ENCODE measurements at places on chromosomes 5 and 9.

DNA sequence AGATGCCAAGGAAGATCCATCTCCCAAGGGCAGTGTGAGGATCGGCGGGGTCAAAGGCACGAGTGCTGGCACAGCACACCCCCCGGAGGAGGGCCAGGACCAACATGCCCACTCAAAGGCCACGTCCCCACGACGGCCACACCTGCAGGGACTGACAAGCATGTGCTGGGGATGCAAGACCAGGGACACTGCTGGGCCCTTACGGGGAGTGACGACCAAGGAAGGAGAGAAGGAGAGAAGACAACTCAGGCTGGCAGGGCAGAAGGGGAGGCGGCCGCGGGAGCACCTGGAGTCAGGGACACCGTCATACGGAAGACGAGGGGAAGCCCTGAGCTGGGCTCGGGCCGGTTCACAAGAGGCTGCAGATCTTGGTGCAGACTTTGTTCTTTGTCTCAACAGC lies 10.4 kb downstream of the QSOX2 start:
- ATAC-seq = no peak

DNA sequence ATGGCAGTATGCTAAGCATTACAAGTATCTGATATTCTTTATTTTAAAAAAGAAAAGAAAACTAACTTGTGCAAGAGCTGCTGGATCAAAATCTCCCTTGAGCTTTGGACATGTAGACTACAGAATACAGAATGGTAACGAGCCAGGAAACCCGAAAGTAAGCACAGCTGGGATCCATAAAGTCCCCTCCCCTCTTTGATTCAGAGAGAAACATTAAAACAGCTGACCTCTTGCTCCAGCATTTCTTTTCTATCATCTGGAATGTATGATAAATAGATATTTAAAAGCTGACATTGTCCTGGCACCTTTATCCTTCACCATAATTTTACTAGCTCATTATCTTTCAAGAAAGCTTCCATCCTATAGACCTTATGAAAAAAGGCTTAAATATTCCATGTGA lies 28.2 kb upstream of the LPAR1 start:
- ATAC-seq = no peak

DNA sequence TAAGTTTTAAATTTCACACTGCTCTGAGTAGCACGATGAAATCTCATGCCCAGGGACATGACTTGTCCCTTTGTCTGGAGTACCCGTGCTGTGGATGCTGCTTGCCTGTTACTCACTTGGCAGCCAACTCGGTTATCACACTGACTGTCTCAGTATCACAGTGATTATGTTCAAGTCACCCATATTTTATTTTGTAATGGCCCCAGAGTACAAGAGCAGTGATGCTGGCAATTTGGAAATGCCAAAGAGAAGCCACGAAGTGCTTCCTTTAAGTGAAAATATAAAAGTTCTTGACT lies 22.8 kb upstream of the SCGB3A2 start:
- ATAC-seq = no peak

DNA sequence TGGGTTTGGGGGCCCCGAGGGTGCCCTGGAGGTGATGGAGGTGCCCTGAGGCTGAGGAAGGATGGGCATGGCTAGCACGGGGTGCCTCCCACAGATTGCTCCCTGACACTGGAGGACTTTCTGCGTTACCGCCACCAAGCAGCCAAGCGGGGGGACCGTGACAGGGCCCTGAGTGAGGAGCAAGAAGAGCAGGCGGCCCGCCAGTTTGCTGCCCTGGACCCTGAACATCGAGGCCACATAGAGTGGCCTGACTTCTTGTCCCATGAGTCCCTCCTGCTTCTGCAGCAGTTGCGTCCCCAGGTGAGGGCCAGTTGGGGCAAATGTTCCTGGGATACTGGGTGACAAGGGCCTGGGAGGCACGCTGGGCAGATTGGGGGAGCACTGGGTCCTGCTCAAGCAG lies 13.1 kb upstream of the DNAJB5 start:
- ATAC-seq = no peak

DNA sequence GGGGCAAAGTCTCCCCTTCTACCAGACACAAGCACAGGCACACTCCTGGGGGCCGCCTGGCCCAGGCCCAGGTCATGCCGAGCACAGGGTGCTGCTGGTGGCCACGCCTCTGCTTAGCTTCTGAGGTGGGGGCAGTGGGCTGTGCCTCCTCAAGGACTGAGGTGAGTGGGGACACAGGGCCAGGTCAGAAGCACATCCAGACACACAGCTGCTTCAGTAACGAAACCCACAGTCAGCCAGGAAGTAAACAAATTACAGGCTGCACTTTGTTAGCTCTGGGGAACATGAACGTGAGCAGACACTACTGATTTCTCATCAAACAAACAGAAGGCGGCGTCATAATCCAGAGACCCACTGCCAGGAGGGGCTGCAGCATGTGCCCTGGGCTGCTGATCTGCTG lies 192.4 kb downstream of the HSPA4 start:
- no peak for ATAC-seq

DNA sequence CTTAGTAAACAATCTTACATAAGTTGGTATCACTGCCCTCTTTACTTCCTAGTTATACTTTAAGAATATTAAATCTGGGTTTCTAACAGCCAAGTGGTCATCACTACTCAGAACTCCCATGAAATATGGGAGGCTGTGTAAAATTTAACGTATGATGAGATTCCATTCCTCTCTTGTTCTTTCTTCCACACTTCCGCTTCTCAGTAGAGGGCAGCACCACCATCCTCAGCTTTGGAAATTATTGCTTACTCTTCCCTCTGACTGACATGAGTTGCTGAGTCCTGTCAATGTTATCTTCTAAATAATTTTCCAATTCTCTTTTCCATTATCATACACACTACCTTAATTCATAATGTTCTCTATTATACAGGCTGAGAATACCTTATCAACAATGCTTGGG lies 194.0 kb downstream of the RFX3 start:
- ATAC-seq = no peak

GRCh38 chr5:119271758-119272730 lies 83.8 kb upstream of the TNFAIP8 start:
- ATAC-seq = no peak

DNA sequence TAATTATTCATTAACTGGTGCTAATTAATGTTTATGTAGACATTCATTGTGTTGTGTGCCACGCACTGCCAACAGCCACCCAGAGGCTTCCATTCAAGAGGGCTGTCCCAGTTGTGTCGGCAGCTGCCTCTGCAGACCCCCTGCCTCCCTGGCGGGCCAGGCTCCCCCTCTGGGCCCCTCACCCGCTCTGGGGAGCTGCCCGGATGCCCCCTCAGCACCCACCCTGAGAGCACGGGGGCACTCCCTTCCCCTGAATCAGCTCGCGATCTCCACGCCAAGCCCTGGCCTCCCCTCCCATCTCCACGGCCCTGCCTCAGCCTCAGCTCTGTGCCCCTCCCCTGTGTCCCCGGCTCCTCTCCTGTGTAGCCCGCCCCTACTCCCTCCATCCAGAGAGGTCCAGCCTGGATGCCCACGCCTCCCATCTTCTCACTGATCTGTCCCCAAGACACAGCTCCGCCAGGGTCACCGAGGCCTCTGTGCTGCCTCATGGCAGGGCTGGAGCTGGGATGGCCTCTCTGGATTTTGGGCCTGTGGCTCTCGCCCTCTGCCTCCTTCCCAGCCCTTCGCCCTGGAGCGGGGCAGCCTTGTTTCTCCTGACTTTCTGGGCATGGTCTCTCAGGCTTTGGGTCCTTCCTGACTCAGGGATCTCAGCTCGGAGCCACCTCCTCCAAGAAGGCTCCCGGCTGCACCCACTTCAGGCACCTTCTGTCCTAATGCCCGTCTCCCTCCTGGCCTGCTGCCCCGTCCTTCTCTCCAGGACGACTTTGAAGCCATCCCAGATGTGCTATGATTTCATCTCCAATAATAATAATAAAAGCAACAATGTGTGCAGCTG lies 16.0 kb upstream of the SLC9A3 start:
- ATAC-seq = no peak

DNA sequence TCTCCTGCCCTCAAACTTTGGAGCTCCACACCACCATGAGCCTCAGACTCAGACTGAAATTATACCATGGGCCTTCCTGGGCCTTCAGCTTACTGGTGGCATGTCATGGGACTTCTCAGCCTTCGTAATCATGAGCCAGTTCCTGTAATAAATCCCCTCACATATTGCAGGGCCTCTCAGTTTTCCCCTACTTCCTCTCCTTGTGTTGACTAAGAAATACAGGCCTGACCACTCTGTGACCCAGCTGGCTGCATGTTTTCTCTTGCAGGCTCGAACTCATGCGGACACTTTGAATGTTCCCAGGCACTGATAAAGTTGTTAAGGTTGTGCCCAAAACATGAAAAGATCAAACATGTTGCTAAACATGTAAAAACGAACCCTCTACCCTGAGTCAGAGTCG lies 26.2 kb upstream of the SHC3 start:
- peak; percentile 66 for ATAC-seq

GRCh38 chr5:168260353-168261226 lies 30.9 kb upstream of the WWC1 start:
- no peak for ATAC-seq

DNA sequence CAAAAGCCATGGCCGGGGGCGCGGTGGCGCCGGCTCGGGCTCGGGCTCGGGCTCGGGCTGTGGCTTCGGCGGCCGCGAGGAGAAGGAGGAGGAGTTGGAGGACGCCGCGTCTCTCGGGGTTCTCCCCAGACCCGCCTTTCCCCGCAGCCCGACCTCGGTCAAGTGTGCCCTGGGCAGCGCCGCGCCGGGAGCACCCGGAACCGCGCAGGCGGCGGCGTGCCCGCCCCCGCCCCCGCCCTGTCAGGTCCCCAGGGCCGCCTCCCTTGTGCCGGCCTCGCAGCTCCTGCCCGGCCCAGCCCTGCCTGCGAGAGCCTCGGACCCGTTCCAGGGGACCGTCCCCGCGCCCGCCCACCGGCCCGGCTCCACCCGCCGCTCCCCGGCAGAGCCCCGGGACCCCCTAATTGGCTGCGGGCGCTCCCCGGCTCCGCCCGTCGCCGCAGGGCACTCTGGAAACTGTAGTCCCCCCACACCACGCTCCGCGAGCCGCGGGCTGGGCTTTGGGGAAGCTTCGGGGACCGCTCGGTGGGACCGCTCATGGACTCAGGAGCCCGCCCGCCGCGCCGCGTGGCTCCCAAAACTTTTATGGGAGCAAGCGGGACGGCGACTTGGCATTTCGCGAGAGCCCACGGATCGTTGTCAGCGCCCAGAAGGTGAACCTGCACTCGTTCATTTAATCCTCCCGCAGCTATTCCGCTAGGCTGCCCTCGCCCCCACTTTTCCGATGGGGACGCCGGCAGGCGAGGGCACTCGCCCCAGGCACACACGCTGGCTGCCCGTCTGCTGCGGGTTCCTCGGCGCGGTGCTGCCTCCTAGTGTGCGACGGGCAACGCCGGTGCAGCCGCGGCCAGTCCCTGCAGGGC lies at the start of gene STK10:
Gene STK10 (minus strand): TSS at position 192 of the 860 bp plus-strand sequence. CDS start 182 bp downstream, at position 10.
- peak; percentile 83 for ATAC-seq

GRCh38 chr5:61277190-61277589 lies 54.9 kb upstream of the ZSWIM6 start:
- no peak for ATAC-seq

DNA sequence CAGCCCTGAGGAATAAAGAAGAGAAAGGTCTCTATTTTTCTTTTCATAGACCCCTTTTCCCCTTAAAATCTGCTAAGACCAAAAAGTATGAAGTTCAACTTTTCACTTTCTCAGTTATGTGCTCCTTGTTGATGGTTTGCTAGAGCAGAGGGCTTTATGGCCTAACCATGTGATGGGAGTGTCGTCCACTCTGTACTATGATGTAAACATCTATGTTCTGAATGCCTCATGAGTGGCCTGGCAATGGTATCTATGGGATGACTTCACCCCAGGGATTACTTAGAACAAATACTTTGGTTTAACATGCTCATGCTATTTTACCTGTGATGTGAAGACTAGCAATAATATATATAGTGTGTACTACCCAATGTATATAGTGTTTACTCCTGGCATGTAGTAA lies 43.7 kb upstream of the MIER3 start:
- peak; percentile 51 for ATAC-seq

DNA sequence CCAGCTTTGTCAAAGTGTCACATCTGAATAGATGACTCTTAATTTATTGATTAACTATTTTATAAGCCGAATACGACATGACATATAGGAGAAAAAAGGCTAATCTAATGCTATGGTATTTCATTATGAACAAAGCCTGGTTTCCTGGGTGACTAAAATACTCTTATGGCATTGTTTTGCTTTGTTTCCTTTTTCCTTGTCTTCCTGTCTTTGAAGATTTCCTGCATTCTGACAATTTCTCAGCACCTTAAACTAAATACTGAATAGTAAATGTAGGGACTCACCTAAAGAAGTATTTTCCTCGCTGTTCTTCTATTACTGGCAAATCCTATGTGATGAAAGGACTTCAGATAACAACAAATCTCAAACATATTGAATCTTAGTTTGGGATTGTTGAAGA lies 1284.5 kb downstream of the EFNA5 start:
- no peak for ATAC-seq
